Metanephros (tissue), 2 donors: ENCODE measurements at places on chromosomes 4 and X. TPM values are rescaled to one million over a fixed set of nuclear protein-coding genes. Genes with fewer than 3 reads are reported as not detected.

The DGKK gene
- 3.2 TPM for total RNA-seq

The SH3BP2 gene
- total RNA-seq, result 53.7 TPM

The HTRA3 gene
- total RNA-seq, result 22.1 TPM

The JCHAIN gene
- 5.1 TPM for total RNA-seq

The CCDC110 gene
- total RNA-seq, result 2.1 TPM

The DDX53 gene
- not detected for total RNA-seq

The TMEM156 gene
- 4.0 TPM for total RNA-seq

The UNC5C gene
- 30.9 TPM for total RNA-seq

The STOX2 gene
- total RNA-seq, result 16.0 TPM

The DCAF12L2 gene
- 4.0 TPM for total RNA-seq
